Renal pelvis (tissue), 12 donors: ENCODE measurements at places on chromosomes 2 and 18.

DNA sequence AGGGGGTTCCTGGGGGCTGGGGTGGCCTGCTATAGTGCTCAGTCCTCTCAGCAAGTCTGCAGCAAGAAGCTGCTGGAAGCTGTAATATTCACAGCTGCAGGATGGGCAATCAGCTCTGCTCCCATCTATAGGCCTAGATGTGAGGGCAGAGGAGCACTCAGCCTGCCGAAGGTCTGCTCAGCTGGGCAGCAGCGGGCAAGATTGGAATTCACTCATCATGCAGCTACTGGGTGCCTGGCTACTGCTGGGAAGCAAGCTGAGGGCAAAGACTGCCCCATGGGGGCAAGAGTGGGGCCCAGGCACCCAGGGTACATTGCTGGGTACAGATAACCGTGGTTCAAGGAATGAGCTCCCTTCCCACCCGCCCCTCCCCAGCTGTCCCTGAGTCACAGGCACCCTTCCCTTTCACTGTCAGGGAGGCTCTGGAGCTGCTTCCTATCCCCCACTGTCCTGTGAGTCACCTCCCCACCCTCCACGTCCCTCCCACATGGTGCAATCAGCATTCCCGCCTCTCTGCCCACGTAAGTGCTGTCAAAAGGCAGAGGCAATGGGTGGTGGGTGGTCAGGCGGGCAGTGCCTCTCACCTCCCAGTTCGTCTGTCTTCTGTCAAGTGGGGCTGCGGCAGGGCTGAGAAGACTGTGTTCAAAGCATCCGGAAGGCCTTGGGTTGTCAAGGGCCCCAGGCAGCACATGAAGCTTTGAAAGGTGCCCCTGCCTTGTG is 169.2 kb downstream of the TRIM43 start:
- DNase-seq = no peak

DNA sequence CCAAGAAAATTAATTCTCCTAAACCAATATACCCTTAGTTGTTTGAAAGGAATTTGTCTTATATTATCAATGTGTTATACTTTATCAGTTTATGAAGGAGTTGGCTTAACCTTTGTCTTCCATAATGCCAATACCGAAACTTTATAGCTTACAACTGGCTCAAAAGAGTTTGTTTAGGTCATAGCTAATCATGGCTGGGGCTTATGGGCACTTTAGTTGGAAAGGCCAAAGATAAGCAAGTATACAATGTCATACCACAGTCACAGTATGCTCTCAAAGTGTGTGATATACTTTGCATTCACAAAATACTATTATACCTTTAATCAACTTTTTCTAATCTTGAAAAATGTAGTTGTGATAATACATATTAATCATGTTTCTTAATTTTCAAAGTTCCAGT is 2.3 kb downstream of the KLHL41 start:
- no peak for DNase-seq

DNA sequence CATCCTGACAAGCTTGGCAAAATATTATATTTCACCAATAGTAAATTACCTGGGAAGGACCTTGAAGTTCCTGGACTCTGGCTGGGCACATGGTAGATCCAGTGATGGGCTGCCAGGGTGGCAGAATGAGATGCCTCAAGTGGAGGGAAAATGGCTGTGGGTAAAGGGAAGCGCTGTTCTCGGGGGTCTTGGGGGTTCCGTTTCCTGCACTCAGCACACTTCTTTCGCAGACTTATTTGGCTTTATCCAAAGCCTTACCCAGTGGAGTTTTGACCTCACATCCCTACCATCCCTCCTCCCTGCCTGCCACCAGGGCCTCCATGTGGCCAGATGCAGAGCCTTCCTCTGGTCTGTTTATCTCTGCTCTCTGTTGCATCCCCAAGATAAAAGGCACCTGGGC is 654.9 kb upstream of the HS6ST1 start:
- no peak for DNase-seq

GRCh38 chr2:238525990-238526389 is 99.3 kb downstream of the ASB1 start:
- no peak for DNase-seq
